Activated CD8-positive, alpha-beta memory T cell treated with anti-CD3 and anti-CD28 coated beads for 1 hour (primary cell): ENCODE measurements at places on chromosomes 3 and 15.

DNA sequence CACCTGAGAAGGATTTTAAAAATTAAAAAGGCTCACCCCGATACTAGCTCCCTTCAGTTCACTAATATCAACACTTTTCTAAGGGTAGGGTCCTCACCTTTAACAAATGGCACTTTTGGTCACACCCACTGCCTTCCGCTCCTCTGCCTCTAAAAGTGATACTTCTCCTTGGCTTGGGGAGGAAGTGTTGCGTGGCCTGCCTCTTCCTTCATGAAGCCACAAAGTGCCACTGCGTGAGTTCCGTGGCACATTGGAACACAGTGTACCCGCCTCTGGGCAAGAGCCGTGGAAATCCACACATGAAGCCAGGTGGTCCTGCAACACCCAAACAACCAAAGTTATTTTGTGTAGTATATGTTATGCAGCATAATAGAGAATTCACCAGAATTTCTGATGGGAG, 3.9 kb downstream of the B4GALT4 start:
- no peak for DNase-seq

- DNase-seq, result no peak
Observed at GRCh38 chr3:111936967-111937366, 41.9 kb upstream of the ABHD10 start.

GRCh38 chr3:79885407-79885806, 117.6 kb upstream of the ROBO1 start:
- no peak for DNase-seq

- DNase-seq, result no peak
Observed at GRCh38 chr3:164604687-164605086, 473.6 kb downstream of the SI start.

DNA sequence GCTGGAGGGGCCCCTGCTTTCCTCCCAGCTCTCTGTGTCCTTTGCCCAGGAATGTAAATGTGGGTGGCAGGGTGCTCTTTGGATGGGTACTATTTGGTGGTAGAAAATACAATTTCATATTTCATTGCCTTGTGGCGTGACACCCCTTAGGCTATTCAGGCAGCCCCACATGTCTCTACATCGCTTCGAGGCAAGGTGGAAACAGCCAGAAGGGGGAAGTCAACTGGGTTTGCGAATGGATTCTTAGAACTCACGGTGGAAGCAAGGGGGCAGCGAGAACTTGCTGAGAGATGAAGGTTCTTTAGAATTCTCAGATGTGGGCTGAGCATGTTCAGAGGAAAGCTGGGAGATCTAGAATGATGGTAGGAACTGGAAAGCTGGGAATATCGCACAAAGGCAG, 25.3 kb downstream of the PLA2G4D start:
- DNase-seq, result no peak

DNA sequence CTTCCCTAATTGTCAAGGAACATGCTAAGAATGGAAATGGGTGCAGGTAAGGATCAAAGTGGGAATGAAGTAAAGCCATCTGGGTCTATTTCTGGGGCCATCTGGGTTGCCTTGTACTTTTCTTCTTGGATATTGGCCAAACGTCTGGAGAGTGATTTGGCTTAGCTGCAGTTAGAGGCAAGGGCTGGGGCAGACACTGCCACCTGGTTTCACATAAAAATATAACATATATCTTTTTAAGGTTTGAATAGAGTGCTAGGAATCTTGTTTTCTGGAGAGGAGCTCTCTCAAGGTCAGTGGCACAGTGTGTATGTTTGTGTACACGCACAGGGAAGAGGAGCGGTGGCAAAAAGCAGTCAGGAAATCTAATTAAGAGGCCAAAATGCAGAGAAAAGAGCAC, 24.7 kb upstream of the EOMES start:
- DNase-seq, result no peak

- DNase-seq, result no peak
Observed at GRCh38 chr15:47209591-47209990, 507.7 kb upstream of the SEMA6D start.

GRCh38 chr15:65518633-65519285, 1.3 kb upstream of the DPP8 start:
- DNase-seq, result no peak

DNA sequence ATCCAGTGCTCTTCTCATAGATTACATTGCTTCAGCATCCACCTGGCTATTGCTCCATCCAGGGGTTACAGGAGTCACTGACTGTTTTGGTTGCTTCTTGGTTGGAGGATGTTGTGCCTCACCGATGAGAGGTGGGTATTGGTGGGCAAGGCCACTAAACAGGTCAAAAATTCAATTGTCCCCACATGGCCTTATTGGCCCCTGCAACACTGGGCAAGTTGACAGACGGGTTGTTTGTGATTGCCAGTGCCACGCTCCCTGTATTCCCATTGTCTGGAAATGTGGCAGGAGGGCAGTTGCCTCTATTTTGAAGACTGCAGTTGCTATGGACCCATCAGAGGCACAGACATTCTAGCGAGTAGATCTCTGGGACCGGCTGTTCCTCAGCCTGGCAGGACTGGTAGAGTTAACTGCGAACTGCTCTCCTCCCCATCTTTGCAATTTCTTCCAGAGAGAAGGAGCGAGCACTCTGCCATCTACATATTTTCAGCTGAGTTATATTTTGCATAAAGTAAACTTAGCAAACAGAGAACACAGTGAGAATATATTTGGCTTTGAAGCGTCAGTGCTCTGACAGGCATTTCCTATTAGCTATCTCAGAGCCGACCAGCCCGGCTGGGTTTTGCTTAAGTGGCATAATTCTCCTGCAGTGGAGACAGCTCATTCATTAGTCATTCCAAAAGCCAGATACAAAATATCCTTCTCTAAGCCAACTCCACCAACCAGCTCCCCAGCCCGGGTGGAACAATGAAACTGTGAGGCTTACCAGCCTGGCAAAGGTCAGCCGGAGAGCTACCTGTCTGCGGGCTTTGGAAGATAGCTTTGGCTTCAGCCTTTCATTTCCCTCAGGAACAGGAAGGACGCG, 26.0 kb upstream of the MAGEF1 start:
- no peak for DNase-seq

- no peak for DNase-seq
Observed at GRCh38 chr3:127053979-127054378, 71.1 kb downstream of the PLXNA1 start.

GRCh38 chr3:174810254-174810653, 48.9 kb upstream of the NAALADL2 start:
- no peak for DNase-seq

DNA sequence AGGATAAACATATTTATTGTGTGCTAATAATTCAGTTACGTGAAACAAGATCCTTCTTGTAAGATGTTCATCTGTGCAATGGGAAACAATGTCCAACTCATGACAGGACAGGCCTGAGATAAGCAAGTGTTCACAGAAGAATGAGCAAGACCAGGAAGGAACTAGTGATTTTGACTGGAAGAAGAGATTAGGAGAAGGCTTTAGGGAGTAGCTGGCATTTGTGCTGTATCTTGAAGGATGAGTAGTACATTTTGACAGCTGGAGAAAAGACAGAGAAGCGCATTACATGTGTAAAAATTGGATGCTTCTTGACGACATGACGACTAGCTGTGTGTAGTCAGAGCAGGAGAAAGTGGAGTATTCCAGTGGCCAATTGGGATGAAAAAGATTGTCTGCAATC, 48.4 kb downstream of the GBE1 start:
- no peak for DNase-seq

DNA sequence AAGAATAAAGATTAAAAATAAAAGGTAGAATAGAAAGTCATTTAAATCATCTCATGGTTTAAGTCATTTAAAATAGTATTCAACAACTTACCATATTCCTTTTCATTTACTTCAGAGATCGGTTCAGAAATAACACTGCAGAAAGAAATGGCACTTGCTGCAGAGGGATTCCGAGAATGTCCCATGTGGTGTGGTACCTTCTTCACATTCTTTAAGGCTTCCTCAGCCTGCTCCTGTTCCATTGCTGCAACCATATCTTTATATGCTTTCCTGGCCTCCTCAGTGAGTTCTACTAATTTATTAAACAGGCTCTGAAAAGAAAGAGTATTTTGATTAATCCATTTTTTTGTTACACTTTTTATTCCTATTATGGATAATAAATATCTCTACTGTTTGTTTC, 32.6 kb upstream of the SHC4 start:
- no peak for DNase-seq

DNA sequence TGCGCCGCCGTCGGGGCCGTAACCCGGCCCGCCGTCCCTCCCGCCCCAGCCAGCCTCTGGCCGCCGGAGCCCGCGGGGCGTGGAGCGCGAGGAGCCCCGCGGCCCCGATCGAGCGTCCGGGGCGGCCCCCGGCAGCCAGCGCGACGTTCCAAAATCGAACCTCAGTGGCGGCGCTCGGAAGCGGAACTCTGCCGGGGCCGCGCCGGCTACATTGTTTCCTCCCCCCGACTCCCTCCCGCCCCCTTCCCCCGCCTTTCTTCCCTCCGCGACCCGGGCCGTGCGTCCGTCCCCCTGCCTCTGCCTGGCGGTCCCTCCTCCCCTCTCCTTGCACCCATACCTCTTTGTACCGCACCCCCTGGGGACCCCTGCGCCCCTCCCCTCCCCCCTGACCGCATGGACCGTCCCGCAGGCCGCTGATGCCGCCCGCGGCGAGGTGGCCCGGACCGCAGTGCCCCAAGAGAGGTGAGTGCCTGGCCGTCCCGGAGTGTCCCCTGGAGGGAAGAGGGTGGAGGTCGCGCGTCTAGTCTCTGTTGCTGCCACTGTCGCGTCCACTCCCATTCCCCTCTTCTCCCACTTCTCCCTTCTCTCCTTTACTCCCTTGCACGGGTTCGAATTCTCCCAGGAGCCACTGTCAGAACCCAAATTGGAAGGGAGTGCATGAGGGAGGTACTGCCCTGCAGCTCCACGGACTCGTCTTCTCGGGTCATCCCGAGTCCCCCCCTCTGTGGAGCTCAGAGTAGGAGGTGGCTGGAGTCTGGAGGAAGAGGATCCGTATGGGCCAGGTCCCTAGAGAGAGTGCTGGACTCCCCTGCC, 585 bp downstream of the CSK start:
- no peak for DNase-seq

GRCh38 chr15:38053205-38053604, 118.8 kb downstream of the TMCO5A start:
- DNase-seq, result no peak

DNA sequence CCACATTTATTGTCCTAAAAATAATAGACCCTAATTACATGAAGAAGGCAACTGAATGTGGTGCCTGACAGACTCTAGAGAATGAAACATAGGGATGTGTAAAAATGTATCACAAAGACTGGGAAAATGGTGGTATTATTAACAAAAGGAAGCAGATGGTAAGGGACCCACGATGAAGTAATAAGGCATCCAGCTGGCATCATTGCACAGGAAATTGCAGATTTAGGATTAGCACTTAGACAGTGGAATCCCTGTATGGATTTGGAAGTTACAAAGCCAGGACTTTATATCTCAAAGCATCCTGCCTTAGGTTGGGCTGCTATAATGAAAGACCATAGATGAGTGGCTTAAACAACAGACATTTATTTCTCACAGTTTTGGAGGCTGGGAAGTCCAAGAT, 104.3 kb downstream of the PPM1L start:
- DNase-seq, result no peak

DNA sequence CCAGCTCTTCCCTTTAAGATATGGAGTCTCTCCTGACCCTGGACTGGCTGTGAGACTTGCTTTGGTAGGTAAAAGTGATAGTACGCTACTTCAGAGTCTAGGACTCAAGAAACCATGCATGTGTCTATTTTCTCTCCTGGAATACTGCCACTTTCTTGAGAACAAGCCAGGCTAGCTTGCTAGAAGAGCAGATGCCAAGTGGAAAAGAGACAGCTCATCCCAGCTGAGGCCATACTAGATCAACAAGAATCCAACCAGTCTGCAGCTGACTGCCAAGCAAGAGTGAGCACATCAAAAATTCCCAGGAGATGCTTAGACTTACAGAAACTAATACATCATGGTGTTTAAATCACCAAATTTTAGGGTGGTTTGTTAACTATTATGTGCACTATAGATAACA, 208.3 kb upstream of the RBMS3 start:
- no peak for DNase-seq

- DNase-seq, result no peak
Observed at GRCh38 chr3:172249039-172249438, 199.2 kb downstream of the GHSR start.

- DNase-seq, result no peak
Observed at GRCh38 chr15:98428253-98428989, 219.9 kb upstream of the IGF1R start.

- DNase-seq, result no peak
Observed at GRCh38 chr3:186368717-186369116, 6.7 kb upstream of the DGKG start.

DNA sequence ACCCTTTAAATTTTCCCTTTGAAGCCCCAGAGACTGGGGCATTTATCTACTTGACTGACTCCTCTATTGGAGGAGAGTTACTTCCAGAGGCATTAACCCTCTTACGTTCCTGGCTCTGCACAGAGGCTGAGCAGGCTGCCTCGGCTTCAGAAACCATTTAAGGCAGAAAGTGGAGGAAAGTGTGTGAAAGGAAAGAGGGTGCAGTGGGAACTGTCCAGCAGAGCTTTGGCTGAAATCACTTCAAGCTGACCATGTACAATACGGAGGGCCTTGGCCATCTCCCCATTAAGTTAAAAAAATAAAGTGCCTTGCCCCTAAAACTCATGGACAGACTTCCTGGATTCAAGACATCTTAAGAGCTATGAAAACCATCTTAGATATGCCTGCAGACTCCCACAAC, 238.7 kb downstream of the SV2B start:
- DNase-seq, result no peak

GRCh38 chr3:141275032-141275422, 43.4 kb downstream of the PXYLP1 start:
- no peak for DNase-seq

DNA sequence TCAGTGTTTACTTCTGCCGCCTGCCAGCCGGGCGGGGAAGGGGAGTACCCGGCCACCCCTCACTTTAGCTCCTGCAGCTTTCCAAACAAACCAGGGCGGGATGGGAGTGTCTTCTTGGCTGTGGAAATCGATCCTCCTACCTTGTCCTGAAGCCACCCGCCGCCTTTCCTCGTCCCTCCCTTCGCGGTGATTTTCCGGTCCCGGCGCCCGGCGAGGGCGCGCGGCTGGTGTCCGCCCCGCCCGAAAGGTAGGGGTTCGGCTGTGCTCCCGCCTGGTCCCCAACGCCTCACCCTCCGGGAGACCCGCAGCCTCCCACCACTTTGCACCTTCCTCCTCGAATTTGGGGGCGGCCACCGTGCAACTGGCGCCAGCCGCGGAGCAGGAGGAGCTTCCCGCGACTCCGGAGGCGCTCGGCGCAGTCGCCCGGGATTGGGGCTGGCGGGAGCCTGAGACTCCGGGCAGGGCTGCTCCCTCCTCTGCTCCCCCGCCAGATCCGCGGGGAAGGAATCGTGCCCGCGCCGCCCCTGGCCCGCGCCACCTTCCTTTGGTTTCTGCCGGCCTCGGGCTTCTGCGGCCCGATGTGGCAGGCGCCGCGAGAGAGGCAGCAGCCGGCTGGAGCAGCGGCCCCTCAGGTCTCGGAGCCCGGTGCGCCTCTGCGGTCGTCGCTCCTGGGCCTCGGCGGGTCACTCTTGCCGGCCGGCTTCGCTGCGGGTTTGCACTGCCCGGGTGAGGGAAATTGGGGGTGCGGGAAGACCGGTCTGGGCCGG, 30.7 kb upstream of the ST3GAL6 start:
- DNase-seq, result no peak

GRCh38 chr3:61520966-61521628, 40.3 kb upstream of the PTPRG start:
- no peak for DNase-seq
